ENCODE measurements at places on chromosomes 16 and 17. TPM values are rescaled to one million over a fixed set of nuclear protein-coding genes. Genes with fewer than 3 reads are reported as not detected.

The ABCC11 gene
- total RNA-seq: not detected

The IL32 gene
- total RNA-seq: 158 TPM

The TPSD1 gene
- total RNA-seq: not detected

The SPATA22 gene
- total RNA-seq: 1.8 TPM

The CIITA gene
- 0.04 TPM for total RNA-seq

The ST6GALNAC1 gene
- not detected for total RNA-seq

The PDILT gene
- total RNA-seq: not detected

The ESRP2 gene
- total RNA-seq: not detected

The SCNN1B gene
- not detected for total RNA-seq

The CUEDC1 gene
- 14.4 TPM for total RNA-seq

The ALOX12B gene
- total RNA-seq: not detected

The PYDC1 gene
- total RNA-seq: not detected

The SP6 gene
- total RNA-seq: not detected

The GRB7 gene
- total RNA-seq: not detected

The TEDC2 gene
- 26.0 TPM for total RNA-seq

The CHST5 gene
- not detected for total RNA-seq

The GP2 gene
- total RNA-seq: not detected

The RNF151 gene
- total RNA-seq: not detected

The SLC2A4 gene
- total RNA-seq: 1.3 TPM

The CLEC18A gene
- total RNA-seq: 0.12 TPM

The CACNA1G gene
- total RNA-seq: 4.2 TPM

The OR3A3 gene
- total RNA-seq: not detected

The C17orf100 gene
- total RNA-seq: 1.9 TPM

The KRT40 gene
- not detected for total RNA-seq

The WNT9B gene
- not detected for total RNA-seq

The HSD11B2 gene
- total RNA-seq: 0.61 TPM
